ENCODE measurements at places on chromosomes 5 and 9. TPM values are rescaled to one million over a fixed set of nuclear protein-coding genes. Genes with fewer than 3 reads are reported as not detected.

The SPACA9 gene
- polyA plus RNA-seq = 2.1 TPM

The FRMD3 gene
- polyA plus RNA-seq = 30.7 TPM

The HTR4 gene
- not detected for polyA plus RNA-seq

The XPA gene
- 20.0 TPM for polyA plus RNA-seq

The SLC36A2 gene
- polyA plus RNA-seq = not detected

The CREB3 gene
- polyA plus RNA-seq = 29.8 TPM

The ADCY2 gene
- 45.5 TPM for polyA plus RNA-seq

The PRRX2 gene
- 2.3 TPM for polyA plus RNA-seq

The MARCHF11 gene
- not detected for polyA plus RNA-seq

The NPDC1 gene
- polyA plus RNA-seq = 39.8 TPM

- peak; percentile 30 for DNase-seq
These were observed 144.9 kb downstream of the BARX1 start for GRCh38 chr9:93810028-93810971.

- DNase-seq = no peak
These were observed 176.2 kb downstream of the ICE1 start for GRCh38 chr5:5598547-5599113.

GRCh38 chr5:178372142-178372571 lies 139.6 kb upstream of the PHYKPL start:
- DNase-seq = peak; percentile 74

DNA sequence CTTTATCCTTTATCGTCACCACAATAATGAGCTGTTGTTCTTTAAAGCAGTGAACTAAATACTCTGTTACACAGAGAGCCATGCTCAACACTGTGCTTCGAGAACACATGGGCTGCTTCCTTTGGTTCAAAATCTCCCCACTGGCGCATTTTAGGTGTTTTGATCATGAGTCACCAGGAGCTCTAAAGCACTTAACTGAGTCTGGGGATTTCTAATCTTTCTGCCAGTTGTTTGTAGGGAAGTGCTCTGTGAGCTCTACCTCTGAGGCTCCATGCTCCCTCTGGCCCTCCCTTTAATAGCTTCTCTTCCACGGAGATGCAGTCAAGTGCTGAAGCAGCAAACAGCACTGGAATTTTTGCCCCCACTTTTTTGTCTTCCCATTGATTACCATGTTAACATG lies 17.0 kb downstream of the ERAP2 start:
- DNase-seq = no peak

- peak; percentile 80 for DNase-seq
These were observed 27.6 kb downstream of the ZDHHC11B start for GRCh38 chr5:756865-757345.

GRCh38 chr9:14156046-14156445 lies 157.9 kb downstream of the NFIB start:
- DNase-seq = no peak

- peak; percentile 3 for DNase-seq
These were observed 15.3 kb upstream of the AJM1 start for GRCh38 chr9:136826703-136827582.

DNA sequence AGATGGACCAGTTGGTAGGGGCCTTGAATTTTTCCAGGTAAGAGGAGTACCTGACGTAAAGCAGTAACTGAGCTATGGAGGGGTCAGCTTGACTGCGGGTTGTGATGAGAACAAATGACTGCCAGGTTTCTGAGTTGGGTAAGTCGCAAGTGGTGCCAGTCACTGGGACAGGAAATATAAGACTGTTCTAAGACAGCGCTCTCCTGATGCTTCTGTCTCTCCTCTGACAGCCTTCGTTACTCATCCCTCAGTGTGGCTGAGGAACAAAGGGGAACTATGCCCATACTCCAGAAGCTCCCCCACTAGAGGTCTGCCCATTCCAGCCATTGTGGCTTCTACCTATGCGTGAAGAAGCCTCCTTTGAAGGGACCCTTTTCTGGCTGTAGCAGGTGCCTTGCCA lies 13.3 kb downstream of the CAVIN4 start:
- no peak for DNase-seq

DNA sequence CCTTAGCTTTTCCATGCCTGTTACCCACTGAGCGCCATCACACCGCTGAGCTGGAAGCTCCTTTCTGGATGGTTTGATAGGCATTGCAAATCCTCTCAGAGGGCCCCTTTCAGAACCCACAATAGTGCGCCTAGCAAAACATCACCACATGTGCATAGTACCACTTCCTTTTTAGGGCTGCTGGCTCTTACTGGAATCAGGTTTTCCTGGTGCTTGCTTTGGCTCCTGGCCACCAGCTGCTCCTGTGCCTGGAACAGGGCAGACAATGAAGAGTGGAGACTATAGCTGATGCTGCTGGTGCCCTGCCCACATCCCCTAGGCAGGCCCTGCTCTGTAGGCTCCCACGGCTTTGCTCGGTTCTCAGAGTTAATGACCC lies 163.6 kb upstream of the SEMA6A start:
- no peak for DNase-seq

DNA sequence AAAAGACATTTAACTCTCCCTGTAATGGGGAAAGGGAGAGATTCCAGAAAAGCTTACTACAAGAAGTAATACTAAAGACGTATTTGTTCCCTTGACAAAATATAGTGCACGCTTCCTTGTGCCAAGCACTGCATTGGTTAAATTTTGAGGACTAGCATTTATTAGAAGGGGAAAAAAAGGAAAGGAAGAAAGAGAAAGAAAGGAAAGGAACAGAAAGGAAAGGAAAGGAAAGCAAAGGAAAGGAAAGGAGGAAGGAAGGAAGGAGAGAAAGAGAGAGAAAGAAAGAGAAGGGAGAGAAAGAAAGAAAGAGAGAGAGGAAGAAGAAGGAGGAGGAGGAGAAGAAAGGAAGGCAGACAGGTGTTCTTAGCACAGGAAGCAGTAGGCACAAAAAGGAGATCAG lies 110.1 kb upstream of the CDH6 start:
- no peak for DNase-seq
